HFFc6 (cell line): ENCODE measurements at places on chromosomes 11 and 22.

DNA sequence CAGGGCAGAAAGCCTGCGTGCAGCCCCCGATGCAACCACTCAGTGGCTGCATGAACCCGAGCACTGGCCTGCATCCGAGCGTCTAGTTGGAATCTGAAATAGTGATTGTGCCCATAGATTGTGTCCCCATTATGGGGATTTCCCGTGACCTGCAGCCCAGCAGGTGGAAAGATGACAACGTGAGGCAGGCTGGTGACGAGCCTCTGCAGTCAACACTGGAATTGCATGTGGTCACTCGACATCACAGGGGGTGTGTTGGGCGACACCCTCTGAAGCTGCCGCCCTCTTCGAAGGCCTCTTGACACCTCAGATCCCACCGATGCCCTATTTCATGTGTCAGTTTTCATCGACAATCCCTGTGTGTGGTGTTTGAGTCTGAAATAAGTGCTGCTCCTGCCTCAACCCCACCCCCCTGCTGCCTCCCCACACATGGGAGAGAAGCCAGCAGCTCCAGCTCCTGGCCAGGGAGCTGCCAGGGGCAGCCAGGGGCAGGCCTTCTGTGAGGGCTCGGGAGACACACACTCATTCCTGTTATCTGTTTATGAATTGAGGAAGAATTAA, 172.0 kb upstream of the B3GAT1 start:
- DNase-seq, result no peak

- no peak for DNase-seq
Measured at GRCh38 chr11:48043991-48044512, 63.7 kb downstream of the PTPRJ start.

DNA sequence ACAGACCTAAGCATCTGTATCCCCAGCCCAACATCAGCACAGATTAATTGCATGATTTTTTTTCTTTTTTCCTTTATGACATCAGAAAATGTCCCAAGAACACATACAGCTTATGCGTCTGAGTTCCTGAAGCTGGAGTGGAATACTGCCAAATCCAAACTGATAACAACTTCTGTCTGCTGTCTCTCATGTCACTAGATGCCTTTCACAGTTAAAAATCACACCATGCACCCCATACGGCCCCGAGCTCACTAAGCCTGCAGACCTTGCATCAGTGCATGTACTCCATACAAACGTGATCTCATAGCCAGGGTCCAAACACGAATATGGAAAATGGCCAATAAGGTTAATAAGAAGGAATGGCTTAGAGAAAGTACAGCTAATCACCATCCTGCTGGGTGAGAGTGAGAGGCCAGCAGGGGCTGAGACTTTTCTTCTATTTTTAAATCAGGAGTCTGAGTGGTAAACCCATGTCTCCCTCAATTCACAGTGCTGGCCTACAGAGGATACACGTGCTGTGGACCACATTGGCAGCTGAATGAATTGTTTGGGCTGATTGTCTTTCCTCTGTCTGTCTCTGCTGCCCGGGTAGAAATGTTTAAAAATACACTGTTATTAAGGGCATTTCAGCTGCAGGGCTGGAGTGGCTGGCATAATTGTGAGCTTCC, 350.6 kb upstream of the RAG2 start:
- DNase-seq, result no peak

DNA sequence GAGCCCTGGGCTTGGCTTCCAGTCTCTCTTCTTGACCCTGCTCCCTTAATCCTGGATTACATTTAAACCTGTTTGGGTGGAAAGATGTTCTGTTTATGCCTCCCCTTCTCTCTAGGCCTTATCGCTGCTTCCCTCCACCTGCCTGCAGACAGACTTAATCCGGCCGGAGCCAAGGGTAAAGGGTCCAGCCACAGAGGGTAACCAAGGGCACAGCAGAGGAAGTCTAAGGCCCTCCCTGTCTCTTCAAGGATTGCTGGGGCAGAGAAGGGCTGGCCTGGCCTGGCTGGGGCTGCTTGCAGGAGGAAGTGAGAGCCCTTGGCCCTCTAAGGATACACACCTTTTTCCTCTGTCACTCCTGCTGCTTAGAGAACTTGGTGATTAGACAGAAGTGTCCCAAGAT, 2.1 kb downstream of the GAL3ST3 start:
- DNase-seq, result no peak

- DNase-seq, result no peak
Measured at GRCh38 chr11:79375818-79376550, 64.8 kb downstream of the TENM4 start.

DNA sequence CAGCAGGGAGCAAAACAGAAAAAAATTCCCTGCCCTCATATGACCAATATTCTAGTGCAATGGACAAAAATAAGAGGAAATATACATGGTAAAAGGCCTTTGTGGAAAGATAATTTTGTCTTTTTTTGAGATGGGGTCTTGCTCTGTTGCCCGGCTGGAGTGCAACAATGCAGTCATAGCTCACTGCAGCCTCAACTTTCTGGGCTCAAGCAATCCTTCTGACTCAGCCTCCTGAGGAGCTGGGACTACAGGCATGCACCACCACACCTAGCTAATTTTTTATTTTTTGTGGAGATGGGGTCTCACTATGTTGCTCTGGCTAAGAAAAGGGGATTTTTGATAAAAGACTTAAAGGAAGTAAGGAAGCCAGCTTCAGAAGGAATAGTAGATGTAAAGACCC, 25.7 kb upstream of the DDX10 start:
- DNase-seq, result no peak

DNA sequence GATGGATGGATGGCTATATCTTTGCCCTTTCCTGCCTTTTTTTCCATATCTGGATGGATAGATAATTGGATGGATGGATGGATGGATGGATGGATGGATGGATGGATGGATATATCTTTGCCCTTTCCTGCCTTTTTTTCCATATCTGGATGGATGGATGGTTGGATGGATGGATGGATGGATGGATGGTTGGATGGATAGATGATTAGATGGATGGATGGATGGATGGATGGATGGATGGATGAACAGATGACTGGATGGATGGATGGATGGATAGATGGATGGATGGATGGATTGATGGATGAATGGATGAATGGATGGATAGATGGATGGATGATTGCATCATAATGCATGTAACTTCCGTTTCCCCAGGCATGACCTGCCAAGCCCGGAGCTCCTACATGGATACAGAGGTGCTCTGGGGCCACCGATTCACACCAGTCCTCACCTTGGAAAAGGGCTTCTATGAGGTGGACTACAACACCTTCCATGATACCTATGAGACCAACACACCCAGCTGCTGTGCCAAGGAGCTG, 24.9 kb downstream of the KCNJ5 start:
- no peak for DNase-seq

DNA sequence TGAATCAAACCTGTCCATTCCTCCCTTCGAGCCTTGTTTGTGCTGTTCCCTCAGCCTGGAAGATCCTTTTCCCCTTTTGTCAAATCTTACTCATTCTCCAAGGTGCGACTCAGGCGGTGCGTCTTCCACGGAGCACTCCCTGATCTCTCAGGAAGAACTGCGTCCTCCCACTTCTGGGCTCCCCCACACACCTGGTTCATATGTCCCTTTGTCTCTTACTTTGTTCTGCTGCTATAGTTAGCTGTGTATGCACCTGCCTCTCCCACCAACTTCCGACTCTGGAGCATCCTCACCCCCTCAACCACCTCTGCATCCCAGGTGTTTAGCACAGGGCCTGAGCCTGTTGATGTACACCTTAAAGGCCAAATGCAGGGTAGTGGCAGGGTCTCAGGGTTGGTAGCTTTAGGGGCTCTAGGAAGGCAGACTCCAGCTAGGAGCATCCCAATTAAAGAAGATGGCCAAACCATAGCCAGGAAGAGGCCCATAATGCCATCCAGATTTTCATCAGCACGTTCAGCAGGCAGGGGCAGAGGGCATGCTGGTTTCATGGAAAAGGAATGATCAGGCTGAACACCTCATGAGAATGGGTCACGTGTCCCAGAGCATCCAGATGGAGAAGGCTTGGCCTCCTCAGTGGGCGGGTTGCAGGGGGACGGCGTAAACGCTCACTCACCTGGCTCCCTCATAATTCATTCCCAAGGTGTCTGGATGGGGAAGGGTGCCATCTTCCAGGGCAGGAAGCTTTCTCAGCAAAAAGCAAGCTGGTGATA, 20.1 kb downstream of the PTPN5 start:
- DNase-seq, result no peak

DNA sequence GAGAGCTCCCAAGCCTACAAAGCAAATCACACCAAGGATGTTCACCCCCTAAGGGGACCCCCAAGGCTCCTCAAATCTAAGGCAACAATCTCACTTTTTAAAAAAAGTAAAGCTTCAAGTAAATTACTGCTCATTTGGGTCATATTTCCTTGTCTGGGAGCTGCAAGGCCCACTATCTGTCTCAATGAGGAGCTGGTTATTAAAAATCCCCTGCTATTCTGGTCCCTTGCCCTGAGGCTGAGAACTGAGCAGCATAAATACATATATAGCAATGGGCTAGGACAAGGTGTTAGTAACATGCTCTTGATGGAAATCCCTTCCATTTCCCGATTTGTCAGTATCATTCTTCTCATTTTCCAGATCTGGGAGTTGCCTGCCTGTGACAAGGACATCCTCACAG, 119.2 kb downstream of the ETS1 start:
- DNase-seq, result peak; percentile 30

DNA sequence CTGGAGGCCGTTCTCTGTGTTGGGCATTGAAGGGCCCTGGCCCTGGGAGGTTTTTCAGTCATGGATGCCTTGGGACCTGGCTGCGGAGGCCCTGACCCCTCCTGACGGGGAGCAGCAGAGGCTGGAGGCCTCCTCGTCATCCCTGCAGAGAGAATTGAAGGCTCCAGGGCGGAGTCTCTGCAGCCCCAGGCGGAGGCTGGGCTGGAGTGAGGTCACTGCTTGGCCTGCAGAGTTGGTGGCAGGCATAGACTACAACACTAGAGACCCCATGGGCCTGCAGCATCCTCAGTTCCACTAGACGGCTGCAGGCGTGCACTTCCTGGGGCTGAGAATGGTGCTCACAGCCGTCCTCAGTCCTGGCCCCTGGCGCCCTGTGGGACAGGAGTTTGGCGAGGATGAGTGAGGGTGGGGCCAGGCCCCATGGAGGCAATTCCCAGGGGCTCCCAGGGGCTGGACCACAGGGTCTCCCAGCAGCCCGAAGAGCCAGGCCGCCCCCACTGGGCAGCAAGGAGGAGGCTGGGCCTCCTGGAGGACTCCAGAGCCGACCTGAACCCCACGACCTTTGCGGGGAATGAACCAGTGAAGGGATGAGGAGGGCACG, 1194.9 kb downstream of the BRD1 start:
- DNase-seq, result no peak

DNA sequence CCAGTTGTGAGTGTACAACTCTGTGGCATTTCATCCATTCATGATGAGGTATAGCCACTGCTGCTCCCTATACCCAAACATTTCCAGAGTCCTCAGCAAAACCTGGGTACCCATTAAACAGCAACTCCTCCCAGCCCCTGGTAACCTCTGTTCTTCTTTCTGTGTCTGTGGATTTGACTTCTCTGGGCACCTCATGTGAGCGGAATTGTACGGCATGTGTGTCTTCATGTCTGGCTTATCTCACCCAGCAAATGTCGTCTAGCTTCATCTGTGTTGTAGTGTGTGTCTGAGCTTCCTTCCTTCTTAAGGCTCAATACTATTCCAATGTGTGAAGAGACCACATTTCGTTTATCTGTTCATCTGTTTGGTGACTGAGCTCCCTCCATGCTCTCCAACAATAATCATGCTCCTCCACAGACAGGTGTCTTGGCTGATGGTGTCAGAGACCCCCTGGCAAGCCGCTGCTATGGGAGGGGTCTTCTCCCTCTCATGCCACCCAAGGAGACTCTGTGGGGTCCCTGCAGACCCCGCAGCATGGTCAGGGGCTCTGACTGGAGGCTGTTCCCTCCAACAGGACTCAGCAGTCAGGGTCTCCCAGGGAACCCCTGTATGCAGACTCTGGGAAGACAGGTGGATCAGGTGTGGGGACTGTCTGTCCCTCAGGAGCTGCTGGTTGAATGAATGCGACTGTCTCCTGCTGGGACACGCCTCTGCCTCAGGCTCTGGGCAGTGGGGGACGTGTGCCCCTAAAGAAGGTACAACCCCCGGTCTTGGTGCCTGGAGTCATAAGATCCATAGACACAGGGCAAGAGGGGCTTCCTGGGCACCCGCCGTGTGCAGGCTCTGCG, 52.7 kb downstream of the SMIM38 start:
- no peak for DNase-seq

DNA sequence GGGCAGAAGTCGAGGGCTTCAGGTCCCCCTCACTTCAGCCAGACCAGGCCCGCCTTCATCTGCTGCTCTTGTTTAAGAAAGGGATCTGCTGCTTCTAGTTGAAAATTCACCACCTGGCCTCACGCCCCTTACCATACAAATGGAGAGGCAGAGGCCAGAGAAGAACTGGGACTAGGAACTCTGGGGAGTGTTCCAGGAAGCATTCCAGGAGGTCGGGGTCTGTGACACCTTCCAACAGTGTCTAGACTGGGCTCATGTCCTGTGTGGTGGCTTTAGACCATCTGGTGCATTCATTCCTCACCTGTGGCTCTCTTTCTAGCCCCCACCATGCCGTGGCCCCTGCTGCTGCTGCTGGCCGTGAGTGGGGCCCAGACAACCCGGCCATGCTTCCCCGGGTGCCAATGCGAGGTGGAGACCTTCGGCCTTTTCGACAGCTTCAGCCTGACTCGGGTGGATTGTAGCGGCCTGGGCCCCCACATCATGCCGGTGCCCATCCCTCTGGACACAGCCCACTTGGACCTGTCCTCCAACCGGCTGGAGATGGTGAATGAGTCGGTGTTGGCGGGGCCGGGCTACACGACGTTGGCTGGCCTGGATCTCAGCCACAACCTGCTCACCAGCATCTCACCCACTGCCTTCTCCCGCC, 12.3 kb downstream of the TSKU start:
- DNase-seq, result no peak

DNA sequence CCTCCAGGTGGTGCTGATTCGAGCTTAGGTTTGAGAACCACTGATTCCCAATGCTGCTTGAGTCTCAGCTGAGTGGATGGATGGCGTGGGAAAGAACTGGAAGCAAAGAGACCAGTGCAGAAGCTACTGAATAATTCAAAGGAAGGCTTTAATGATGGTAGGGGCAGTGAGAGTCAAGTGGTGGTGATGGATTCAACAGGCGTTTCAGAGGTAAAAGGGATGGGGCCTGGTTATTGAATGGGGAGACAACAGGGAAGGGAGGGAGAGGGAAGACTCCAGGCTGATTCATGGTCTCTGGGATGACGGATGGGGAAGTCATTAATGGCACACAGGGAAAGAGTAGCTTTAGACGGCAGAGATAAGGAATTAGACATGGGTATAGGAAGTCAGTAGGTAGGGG, 104.3 kb upstream of the TBCEL start:
- no peak for DNase-seq

GRCh38 chr22:19916006-19916405, 25.6 kb upstream of the COMT start:
- no peak for DNase-seq

DNA sequence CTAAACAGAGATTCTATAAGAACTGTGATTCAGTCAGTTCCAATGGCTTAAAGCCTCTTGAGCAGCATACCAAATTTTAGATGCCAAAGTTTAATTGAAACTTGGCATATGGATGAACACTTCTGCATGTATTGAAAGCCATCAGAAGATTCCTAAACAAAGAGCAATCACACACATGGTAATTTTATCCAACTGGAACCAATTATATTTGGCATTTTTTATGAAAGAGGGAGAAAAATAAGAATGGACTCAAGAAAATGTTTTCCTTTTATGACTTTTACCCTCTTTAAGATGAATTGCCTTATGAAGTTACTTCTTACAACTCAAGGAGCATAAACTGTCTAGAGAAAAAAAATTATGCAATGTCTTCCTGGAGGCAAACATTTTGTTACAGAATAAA, 7.4 kb downstream of the TRPC6 start:
- no peak for DNase-seq

- no peak for DNase-seq
Measured at GRCh38 chr11:15048616-15049015, 24.8 kb upstream of the CALCB start.
